ENCODE measurements at places on chromosomes 4 and X.

DNA sequence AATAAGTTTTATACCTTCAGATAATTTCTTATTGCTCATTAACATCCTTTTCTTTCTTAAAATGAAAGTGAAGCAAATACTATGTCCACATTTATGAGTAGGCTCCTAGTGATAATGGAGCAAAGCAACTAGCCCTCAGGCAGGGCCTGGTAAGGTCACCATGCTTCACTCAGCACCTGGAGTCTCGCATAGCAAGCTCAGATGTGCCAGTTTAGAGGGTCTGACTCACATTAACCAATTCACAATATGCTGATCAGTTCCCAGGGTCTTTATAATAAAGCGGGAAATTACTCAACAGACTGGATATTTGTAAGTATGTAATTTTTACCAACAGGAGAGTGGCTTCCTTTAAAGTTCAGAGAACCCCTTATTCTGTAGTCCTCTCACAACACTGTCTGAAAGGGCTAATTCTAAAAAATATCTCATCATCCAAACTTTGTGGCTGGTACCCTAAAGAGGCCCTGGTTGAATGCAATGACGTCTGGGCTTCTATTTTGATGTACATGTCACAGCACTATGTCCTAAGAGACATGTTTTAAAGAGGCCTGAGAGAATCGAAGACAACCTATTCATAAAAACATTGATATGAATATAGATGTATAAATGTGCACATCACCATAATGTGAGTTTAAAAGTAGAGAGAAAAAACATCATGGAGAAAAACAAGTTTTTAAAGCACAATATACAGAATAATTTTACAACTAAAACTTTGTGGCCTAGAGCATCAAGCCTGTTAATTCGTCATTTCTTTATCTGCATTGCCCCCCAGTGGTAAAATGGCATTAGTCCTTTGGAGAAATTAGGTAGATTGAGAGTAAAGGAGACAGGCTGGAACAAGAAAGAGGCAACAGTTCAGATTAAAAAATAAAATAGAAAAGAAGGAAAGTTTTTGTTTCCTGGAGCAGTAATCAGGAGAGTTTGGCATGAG, 44.3 kb downstream of the IL21 start:
- no peak for DNase-seq

DNA sequence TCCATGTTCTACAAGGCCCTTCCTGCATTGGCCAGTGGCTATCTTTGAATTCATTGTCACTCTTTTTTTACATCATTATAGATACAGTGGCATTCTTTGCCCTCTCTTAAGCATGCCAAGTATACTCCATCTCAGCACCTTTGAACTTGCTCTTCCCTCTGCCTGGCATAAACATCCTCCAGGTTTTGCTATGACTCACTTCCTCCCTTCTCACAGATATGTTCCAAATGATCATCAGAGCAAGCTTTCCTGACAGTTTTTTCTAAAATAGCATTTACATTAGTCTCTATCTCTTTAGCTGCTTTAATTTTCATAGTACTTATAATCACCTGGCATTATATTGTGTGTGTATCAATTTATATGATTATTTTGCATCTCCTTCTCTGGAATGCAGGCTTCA, 553.3 kb upstream of the MAGEB2 start:
- DNase-seq = no peak

- no peak for DNase-seq
Measured at GRCh38 chr4:124135409-124135813, 577.1 kb downstream of the ANKRD50 start.

DNA sequence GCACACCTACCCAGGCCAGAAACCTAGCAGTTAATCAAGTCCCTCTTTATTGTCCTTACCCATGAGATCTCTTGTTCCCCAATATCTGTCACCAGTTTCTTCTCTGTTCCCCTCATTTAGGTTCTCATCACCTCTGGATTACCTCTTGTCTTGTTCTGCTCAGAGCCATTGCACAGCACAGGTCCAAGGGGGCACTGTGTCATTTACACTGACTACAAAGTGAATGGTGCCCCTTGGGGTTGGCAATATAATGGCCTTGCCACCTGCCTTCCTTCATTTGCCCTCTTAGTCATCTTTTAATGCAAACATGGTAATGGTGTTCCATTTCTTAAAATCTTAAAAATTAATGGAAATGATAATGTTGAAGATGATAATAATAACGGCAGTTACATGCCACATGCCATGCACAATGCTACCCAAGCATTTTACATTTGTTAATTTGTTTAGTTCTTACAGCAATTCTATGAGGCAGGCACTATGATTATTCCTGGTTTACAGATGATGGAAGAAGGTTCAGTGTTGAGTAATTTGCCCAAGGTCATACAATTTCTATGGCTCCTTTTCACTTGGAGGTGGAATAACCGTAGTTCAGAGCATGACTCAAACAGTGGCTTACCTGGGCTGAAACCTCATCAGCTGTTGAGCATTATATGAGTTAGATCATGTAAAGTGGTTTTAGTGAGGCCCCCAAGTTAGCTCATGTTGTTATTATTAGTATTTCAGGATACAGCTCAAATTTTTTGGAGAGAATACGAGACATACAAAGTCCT, 117.9 kb downstream of the RASL11B start:
- no peak for DNase-seq

DNA sequence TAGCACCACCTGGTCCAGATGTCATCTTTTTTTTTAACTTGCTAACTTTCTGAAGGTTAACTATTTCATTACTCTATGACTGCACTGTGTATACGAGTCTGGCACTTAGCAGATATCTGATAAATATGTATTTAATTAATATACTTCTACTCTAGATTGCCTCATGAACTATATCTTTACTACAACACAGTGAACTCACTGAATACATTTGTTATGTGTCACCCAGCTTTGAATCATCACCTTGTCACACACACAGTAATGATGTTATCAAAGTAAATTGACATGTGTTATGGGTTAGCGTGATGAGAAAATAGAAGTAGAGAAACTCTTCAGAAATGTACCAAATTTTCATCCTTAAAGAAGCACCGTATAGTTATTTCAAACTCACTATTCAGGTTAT, 419.3 kb upstream of the ADGRL3 start:
- DNase-seq = no peak

DNA sequence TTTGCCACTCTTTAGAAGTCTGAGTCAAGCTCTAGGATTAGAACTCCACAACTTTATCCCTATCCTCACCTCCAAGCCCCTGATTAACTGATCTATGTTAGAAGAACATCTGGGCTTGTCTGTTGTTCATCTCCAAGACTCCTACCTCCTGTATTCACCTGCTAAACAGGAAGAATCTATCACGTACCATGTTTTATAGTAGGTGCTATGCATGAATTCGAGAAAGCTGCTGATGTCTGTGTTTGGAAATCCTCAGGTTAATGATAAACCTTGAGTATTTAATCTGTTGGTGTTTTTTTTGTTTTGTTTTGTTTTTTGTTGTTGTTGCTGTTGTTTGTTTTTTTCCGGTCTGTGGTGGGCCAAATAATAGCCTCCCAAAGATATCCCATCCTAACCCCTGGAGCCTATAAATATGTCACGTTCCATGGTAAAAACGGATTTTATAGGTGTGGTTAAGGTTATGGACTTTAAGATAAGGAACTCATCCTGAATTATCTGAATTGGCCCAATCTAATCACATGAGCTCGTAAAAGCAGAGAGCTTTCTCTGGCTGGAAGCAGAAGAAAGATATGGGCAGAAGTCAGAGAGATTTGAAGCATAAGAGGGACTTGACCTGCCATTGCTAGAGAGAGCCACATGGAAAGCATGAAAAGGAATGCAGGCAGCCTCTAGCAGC, 101.2 kb upstream of the DUSP21 start:
- DNase-seq = no peak

DNA sequence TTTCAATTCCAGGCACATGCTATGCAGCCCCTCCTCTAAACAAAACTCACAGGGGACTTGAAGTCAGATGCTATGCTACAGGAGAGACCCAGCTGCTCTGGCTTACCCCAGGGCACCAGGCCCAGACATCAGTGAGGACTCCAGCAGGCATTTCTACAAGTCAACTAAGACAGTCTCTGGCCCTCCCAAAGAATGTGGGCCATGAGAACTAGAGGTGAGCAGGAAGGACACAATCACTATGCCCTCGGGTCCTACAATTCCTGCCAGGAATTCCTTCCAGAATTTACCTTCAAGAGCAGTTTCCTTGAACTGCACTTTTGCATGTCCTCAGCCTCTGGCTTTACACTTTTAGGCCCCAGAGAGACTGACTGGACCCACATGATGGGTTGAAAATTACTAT, 17.4 kb downstream of the TMEM192 start:
- no peak for DNase-seq

DNA sequence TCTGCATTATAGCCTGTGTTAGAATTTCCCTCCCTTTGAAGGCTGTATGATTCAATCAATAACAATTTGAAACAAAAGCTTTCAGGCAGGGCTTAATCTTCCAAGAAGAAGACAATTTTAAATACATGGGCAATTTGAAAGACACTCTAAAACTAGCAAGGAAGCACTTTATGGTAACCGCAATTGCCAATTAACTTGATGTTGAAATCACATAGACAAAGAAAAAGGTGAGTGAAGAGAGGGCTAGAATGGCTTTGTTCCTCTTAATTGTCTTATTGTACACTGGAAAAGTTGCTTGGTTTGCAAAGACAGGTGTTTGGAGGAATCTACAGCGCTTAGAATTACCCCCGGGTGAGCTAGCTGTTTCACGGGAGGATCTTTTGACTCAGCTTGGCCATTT, 74.4 kb upstream of the PRKX start:
- DNase-seq = no peak

GRCh38 chr4:62495032-62495431, 1294.9 kb downstream of the ADGRL3 start:
- DNase-seq = no peak

DNA sequence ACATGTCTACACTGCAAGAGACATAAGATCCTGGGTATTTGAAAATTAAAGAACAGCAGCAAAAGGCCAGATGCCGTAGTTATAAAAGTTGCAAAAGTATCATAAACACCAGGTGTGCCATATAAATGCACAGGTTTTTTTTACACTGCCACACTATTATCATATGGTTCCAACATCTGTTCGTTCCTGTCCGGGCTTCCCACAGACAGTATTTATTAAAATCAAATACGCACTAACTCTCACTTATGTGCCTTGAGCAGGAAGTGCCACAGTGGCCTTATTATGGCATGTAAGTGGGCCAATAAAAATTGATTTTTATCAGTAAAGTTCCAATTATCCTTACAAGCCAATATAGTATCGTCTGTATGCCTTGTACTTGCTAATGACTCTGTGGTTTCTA, 873.2 kb downstream of the RPA4 start:
- no peak for DNase-seq

DNA sequence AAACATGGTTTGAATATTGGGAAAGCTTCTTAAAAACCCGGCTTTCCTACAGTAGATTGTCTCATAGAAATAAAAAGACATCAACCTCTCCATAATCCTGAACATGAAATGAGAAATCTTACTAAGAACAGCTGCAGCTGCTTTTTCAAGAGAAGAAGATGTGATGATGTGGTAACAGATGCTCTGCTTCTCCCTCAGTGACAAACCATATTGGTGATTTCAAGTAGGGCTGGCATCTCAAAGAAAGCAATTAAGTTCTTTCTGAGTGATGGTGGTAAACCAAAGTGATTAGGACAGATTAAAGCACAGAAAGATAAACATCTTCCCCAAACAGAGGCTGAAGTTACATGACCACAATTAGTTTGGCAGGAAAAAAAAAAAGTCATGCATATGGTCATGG, 1477.7 kb downstream of the RAPGEF2 start:
- no peak for DNase-seq

- no peak for DNase-seq
Measured at GRCh38 chr4:108982402-108983185, 219.7 kb upstream of the ETNPPL start.

DNA sequence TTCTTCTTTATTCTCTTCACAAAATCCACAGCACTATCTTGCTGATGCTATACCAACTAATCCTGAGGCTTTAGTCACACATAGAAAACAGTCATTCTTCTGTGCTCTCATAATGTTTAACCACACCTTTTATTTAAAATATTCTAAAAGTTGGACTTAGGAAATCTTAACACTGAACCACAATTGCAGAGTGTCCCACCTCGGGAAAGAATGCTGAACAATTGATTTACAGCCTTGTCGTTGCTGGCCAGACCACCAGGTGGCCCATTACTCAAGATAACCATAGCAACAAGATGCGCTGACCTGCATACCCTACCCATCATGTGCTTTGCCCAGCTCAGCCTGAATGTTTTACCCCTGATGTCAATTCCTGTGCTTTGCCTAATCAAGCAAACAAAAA, 100.8 kb downstream of the ARSJ start:
- no peak for DNase-seq

DNA sequence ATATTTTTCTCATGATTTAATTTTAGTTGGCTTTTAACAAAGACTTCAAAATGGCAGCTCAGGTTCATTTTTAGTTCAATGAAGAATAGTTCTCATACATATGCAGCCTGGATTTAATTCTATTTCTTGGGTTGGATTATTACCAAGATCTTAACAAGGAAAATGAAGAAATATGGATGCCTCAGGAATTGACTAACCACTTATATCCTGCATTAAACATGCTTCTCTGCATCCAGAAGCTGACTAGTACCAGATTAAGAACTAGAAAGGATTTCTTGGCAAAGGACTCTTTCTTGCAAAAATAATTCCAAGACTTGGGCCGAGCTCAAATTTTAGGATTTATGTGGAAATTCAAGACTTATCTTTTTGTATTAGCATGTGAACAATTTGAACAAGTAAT, 5.6 kb upstream of the KLHL2 start:
- no peak for DNase-seq

DNA sequence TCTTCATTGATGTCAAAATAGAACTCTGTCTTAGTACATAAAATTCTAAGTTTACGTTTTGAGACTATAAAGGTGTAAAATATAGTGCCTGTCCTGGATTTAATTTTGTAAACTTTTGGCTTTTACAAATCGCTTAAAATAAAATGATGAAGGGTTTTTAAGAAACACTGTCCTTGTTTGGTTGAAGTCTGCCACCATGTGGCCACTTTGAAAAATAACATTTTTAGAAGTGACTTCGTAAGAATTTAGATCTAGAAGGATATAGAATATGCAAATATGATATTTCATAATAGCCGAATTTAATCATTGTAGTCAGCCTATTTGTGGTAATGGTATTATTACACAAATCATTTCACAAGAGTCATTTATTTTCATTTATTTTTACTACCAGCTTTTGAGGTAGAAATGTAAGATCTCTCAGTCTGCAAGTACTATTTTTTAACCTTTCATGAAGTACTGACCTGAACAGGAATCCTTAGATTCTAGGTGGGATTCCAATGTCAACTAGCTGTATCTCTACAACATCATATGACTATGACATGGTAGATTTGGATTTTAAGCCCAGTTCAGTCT, 31.0 kb upstream of the FAT4 start:
- no peak for DNase-seq

DNA sequence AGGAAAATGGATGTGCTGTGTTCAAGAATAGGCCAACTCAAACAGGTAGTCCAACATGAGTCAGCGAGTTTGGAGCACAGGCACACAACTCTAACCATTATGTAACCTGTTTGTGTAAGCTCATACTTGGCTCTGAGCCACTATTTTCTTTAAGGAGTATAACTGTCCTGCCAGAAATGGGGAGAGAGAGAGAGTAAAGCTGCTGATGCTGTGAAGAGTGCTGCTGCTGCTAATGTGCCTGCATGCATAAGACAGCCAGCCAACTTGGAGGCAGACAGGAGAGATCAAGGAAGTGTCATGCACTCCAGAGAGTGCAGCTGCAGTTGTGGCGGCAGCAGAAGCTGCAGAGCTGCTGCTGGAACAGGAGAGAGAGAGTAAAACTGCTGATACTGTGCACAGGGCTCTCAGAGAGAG, 11.7 kb upstream of the STATH start:
- no peak for DNase-seq

- no peak for DNase-seq
Measured at GRCh38 chr4:127134490-127134889, 498.3 kb upstream of the INTU start.
